ENCODE measurements at places on chromosomes 1 and 21.

- no peak for DNase-seq
Observed at GRCh38 chr1:150820730-150821512, 12.9 kb upstream of the CTSK start.

DNA sequence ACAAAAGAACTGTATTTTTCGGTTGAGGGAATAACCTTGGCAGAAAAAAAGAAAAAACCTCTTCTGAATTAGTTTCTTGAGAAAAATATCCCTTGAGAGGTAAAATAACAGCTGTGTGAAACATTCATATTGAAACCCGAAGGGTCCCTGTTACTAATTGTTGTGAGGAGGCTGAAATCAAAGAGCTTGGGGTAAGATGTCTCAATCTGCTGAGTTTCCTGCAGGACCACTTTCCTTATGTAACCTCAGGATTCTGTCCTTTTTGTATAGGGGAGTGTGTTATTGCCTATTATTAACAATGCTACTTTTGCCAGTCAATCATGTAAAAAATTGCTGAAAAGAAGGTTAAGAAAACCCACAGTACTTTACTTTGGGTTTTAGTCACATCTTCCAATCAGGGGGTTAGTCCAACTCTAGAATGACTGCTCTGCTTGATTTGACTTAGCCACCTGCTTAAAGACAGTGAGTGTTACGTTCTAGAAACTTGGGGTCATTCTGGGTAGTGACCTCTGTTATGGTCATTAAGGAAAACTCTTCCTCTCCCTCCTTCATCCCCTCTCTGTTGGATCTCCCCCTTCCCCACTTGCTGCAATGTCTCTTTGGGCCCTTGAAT, 138.8 kb downstream of the GIPC2 start:
- no peak for DNase-seq

DNA sequence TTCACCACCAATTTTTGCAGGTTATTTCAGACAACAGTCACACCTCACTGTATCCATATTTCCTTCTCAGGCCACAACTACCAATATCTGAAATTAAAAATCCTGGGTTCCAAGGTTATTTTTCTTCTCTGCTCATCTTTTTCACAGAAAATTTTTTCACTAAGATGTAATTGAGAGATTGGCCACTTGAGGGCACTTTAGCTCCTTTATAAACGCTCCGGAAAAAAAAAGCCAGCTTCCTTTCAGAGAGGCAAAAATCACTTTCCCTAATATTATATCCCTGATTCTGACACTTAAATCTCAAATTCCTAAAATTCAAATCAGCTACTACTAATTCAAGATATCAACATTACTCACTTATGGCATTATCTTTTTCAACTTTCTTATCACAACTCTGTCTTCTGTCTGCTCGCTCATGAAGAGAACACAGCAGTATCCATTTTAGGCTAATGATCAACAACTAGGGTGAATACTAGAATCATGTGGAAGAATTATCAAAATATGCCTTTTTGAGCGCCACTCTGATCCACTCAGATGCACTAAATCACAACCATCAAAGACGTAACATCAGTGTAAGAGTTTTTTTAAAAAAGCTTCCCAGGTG, 101.4 kb upstream of the RGS1 start:
- no peak for DNase-seq

GRCh38 chr1:97938285-97938642, 17.4 kb upstream of the DPYD start:
- DNase-seq = no peak

GRCh38 chr1:155077346-155077745, 1.3 kb upstream of the EFNA3 start:
- DNase-seq = no peak
